ENCODE measurements at places on chromosomes 16 and 17.
A peak's percentile ranks its signal among the peaks of the same experiment; 100 is the strongest.

- DNase-seq: no peak
These were observed 10.9 kb upstream of the HS3ST6 start for GRCh38 chr16:1929105-1929504.

- no peak for DNase-seq
These were observed 7.8 kb upstream of the GPRC5C start for GRCh38 chr17:74424117-74424516.

- DNase-seq: no peak
These were observed 477 bp downstream of the NTAN1 start for GRCh38 chr16:15055141-15056053.

GRCh38 chr17:58755577-58756245, at the start of gene PPM1E:
TSS of gene PPM1E (plus strand) at chr17:58755854.
- peak; percentile 25 for DNase-seq

GRCh38 chr17:559551-560431, 154.8 kb downstream of the VPS53 start:
- peak; percentile 28 for DNase-seq

DNA sequence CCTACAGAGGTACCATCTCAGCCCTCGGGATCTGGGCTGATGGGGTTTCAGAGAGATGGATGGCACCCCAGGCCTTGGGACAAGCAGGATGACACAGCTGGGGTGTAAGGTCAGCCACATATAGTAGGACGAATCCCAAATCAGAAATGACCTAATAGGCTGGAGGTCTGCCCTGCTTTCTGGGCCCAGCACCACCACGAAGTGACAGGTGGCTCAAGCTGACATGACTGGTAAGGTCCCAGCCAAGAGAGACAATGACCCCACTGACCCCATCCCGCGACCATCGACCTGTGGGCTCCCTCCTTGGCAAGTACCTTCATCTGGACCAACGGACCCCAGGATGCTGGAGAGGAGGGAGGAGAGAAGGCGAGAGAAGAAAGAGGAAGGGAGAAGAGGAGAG, 15.6 kb downstream of the CAMKK1 start:
- DNase-seq: no peak

- DNase-seq: no peak
These were observed 1.6 kb downstream of the HEATR3 start for GRCh38 chr16:50067290-50067853.

GRCh38 chr16:23608194-23608593, 12.1 kb upstream of the NDUFAB1 start:
- DNase-seq: no peak

GRCh38 chr17:55859301-55859795, 108.5 kb downstream of the PCTP start:
- DNase-seq: no peak

GRCh38 chr16:80509872-80510271, 30.9 kb upstream of the DYNLRB2 start:
- no peak for DNase-seq

DNA sequence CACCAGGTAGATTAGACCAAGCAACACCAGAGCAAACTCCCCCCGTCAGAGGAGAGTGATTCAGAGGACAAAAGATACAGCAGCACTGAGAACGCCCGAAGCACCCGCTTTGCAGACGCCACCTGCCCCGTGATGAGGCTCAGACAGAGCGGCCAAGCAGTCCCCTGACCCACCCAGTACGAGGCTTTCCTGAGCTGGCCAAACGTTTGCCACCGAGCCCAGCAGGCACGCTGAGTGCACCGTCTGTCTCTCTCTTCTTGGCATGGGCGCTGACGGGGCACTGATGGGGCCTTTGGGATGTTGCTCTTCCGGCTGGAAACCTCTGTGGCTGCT, 19.4 kb upstream of the WDR45B start:
- DNase-seq: no peak

DNA sequence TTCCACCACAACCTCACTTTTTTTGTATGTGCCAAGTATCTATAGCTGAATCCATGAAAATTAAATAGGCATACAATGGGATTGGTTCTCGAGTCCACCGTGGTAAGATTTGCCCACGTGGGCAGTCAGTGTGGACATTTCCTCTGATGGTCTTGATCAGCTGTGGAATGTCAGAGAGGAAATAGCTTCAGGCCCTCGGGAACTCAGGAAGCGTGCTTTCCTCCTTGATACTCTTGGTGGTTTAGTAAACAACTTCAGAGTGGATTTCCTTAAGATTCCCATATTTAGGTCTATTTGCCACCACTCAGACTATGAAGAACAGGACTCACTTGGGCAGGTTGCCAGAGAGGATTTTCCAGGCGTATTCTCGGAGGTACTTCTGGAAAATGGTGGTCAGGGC, 152.5 kb downstream of the VPS53 start:
- no peak for DNase-seq

DNA sequence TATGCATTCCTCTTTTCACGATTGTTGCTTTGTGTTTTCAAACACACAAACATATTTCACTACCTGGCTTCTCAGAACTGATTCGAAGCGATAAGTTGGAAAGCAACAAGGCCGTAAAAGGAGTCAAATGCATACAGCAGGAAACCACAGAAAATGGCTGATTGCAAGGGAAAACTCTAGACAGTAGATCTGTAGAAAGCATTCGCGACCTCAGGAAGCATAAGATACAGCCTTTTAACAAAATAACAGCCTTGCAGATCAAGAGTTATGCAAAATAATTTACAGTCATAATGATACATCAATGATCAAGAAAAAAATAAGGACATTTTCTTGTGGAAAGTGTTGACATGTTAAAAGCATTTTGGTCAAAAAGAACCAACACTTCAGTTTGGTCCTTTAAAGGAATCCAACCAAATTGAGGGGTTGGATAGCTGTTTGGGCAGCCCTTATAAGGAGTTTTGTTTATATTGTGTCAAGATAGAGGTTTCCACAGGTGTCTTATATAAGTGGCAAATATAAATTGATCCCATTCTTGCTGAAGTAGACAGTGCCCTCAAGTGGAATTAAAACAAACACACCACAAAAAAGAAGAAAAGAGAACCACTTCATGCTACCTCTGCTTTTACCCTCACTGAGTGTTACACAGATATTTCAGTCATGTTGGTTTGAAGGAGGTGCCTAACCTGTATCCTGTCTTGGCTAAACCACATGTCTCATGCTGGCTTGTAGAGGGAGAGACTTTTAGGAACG, 5.5 kb downstream of the CYLD start:
- no peak for DNase-seq

- no peak for DNase-seq
These were observed 48.8 kb downstream of the RMI2 start for GRCh38 chr16:11393861-11394592.

- no peak for DNase-seq
These were observed 220.1 kb downstream of the SLC39A11 start for GRCh38 chr17:72872396-72872795.

DNA sequence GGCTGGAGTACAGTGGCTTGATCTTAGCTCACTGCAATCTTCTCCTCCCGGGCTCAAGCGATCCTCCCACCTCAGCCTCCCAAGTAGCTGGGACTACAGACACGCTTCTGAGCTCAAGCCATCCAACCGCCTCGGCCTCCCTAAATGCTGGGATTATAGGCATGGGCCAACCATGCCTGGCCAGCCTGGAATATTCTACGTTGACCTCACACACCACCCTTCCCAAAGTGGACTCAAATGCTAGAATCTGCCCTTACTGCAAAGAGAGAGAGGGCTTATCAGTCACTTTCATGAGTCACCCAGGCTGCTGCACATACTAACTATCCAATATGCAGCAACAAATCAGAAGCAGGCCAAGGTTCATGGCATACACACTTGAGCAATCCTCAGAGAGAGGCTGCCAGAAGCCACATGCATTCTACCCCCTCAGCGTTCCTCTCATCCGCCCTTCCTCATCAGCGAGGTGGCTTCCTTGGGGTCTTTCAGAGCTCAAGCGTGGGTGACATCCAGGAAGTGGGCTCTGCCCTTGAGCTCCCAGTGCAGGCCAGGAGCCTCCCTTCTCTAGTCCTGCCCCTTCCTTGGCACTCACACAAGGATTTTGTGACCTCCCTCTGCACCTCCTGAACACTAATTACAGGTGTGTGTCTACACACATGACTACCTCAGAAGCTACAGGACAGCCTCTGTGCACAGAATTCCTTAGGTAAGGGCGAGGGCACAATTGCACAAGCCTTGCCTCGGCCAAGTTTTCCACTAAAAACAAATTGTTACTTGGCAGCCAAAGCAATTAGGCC, 24.8 kb upstream of the SIAH1 start:
- DNase-seq: no peak

- no peak for DNase-seq
These were observed 77.3 kb downstream of the ZFHX3 start for GRCh38 chr16:72970656-72971055.

- DNase-seq: no peak
These were observed 30.1 kb downstream of the SNX11 start for GRCh38 chr17:48137656-48138055.

GRCh38 chr16:67246756-67247191, 507 bp downstream of the FHOD1 start:
- DNase-seq: peak; percentile 52

- no peak for DNase-seq
These were observed 198.6 kb downstream of the RPTOR start for GRCh38 chr17:80743181-80743771.

GRCh38 chr17:76735586-76736348, 1.4 kb downstream of the SRSF2 start:
- DNase-seq: no peak

- DNase-seq: no peak
These were observed 28.6 kb downstream of the C16orf74 start for GRCh38 chr16:85722128-85722893.

DNA sequence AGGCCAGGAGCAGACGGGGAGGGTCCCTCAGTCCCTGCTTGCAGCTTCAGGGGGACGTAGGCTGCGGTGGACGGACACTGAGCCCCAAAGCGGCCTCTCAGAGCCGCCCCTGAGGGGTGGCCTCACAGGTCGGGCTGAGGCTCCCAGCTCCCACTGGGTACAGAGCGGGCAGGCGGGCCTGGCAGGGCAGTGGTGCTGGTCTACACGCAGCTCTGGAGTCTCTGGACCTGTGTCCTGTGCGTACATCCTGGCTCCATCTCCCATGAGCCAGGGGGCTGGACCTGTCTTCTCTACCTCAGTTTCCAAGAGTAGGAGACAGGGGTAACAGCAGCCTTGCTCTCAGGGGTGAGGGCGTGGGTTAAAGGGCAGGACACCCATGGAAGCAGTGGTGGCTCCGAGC, 1.7 kb downstream of the DPEP1 start:
- DNase-seq: no peak

GRCh38 chr16:58515871-58516767, 802 bp downstream of the SETD6 start:
- no peak for DNase-seq

- no peak for DNase-seq
These were observed 146.7 kb downstream of the RAB11FIP4 start for GRCh38 chr17:31538080-31538762.

DNA sequence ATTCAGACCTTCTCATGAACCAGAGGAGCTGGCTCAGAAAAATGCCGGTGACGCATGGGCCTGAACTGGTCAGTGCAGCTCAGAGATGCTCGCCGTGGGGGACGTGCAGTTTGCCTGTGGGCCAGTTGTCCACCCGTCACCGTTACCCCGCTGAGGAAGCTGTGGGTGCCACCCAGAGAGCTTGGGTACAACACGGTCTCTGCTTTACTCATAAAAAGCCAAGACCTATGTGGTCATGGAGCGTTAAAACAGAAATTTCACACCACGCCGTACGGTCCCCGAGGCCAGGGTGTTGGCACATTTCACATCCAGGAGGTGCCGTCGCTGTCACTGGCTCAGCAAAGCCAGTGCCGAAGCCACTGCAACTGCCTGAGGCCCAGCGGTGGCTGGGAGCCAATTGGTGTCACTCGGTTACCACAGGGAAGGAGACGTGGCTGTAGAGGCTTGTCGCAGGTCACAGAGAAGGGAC, 120.9 kb downstream of the METRNL start:
- DNase-seq: peak; percentile 76

GRCh38 chr17:82367724-82368524, 3.6 kb upstream of the UTS2R start:
- no peak for DNase-seq

DNA sequence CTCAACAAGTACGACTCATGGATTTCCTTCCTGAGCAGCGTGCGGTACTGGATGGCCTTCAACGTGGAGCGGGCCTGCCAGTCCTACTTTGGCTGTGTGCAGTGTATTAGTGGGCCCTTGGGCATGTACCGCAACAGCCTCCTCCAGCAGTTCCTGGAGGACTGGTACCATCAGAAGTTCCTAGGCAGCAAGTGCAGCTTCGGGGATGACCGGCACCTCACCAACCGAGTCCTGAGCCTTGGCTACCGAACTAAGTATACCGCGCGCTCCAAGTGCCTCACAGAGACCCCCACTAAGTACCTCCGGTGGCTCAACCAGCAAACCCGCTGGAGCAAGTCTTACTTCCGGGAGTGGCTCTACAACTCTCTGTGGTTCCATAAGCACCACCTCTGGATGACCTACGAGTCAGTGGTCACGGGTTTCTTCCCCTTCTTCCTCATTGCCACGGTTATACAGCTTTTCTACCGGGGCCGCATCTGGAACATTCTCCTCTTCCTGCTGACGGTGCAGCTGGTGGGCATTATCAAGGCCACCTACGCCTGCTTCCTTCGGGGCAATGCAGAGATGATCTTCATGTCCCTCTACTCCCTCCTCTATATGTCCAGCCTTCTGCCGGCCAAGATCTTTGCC, 9.0 kb downstream of the HAS3 start:
- DNase-seq: no peak

- no peak for DNase-seq
These were observed 158.5 kb upstream of the RPH3AL start for GRCh38 chr17:511001-511698.

DNA sequence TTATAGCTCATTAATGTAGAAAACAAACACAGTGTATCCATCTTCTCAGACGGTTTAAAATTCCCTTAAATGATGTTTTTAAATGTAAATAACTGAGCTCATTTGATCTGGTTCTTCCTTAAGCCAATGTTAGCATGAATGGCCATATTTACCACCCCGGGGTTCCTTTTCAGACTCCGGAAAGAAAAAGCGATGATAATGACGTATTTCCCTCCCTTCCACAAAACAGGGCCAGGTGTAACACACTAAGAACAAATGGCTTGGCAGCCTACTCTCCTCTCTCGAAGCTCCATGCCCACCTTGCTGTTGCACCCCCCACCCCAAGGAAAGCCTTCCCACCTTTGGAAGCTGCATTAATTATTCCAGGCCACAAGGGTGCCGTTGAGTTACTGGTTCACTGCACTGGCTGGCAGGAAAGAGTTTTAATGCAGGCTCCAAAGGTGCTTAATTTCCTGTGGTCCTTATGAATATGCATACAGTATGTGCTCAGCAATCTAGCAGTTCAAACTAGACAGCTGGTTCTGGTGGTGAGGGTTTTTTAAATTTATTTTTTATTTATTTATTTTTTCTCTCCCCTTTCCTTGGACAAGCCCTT, 378.9 kb downstream of the WWOX start:
- no peak for DNase-seq

GRCh38 chr16:79077346-79077745, 523.2 kb downstream of the MAF start:
- no peak for DNase-seq

- DNase-seq: no peak
These were observed 6.1 kb upstream of the TBX2 start for GRCh38 chr17:61393550-61393903.

GRCh38 chr17:67532326-67532871, 155.3 kb downstream of the PITPNC1 start:
- peak; percentile 24 for DNase-seq

GRCh38 chr17:7971651-7972050, 30.8 kb upstream of the GUCY2D start:
- no peak for DNase-seq
